ENCODE measurements at places on chromosomes 3 and 15. TPM values are rescaled to one million over a fixed set of nuclear protein-coding genes. Genes with fewer than 3 reads are reported as not detected.

DNA sequence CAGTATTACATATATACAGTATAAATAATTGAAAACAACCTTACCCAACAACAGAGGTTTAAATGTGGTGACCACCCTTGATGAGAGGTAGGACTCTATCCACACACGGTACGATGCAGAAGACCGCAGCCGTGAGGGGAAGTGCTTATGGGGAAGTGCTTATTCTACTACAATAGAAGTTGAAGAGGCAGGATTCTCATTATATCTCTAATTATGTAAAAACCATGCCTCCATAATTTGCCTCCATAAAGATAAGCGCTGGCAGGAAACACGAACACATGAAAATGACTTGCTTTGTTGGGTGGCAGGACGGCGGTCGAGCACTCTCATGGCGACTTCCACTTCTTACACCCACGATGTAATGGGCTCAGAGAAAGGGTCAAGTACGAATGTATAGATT, 7.2 kb upstream of the MUC13 start:
- DNase-seq, result no peak

DNA sequence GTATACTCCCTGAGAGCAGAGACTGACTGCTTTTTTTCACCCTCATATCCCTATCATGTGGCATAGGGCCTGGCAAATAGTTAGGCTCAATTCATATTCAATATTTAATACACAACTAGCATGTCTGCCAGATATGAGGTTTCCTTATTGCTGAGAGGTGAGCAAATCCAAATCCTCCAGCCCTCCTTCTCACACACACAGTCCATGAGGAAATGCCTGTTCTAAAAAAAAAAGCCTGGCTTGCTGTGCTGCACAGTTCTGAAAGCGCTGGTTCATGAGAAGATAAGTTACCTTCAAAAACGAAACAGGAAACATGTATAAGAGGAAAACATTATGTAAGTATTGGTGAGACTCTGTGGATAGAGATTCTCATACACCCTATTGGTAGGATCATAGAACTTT, 15.5 kb upstream of the ACAP2 start:
- DNase-seq, result no peak

GRCh38 chr3:181487236-181487978, 224.3 kb upstream of the SOX2 start:
- DNase-seq, result no peak

The FES gene
- polyA plus RNA-seq, result 6.9 TPM

All from BJ (cell line).